Neural progenitor cell (in vitro differentiated cells): ENCODE measurements at places on chromosomes 5 and 9. TPM values are rescaled to one million over a fixed set of nuclear protein-coding genes. Genes with fewer than 3 reads are reported as not detected.

DNA sequence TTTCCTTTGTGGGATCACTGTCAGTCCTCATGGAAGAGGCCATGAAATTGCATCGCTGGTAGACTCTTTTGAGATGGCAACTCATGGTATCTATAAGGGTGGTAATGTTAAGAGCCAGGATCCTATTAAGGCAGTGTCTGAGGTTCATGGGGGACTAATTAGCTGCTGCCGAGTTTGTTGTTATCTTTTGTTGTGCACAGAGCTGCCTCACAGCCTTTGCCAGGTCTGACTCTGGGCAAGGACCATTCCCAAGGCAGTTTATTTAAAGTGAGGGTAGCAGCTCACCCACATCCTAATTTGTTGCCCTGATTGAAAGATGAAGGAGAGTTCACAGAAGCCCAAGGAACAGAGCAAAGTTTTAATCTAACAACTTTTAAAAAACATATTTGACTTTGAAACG lies 7.9 kb downstream of the SMARCA2 start:
- H3K36me3 ChIP-seq, result no peaks in the 10 kb centered on the region
- peak; percentile 17 for DNase-seq
- peaks cover 46% of the 10 kb centered on the region for H3K27me3 ChIP-seq
- H3K27ac ChIP-seq, result no peak overlapping the region
- H3K4me3 ChIP-seq, result no peak overlapping the region

The GPR150 gene
- total RNA-seq, result 0.12 TPM in 1 of 2 replicates, not detected in the other

- DNase-seq, result no peak
- no peak overlapping the region for H3K4me3 ChIP-seq
- H3K27ac ChIP-seq, result no peak overlapping the region
- peaks cover 10% of the 10 kb centered on the region for H3K4me1 ChIP-seq
These were observed 57.2 kb downstream of the MTMR12 start for GRCh38 chr5:32255540-32255900.

DNA sequence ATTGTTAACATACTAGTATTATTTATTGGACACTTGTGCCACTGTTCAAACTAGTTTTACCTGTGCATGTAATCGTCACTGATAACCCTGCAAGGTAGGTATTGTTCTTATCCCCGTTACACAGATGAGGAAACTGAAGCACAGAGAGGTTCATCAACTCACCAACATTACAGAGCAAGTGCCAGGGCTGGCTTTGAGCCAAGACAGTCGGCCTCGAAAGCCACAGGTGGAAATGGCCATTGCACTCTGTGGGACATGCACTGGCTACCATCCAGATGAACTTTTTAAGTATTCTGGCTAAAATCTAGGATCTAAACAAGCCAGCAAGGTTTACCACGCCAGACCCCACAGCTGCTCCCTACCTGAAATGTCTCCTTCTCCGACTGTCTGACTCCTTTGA lies 57.9 kb downstream of the TEX10 start:
- H3K4me3 ChIP-seq, result no peak overlapping the region
- no peak for DNase-seq
- no peaks in the 10 kb centered on the region for H3K27me3 ChIP-seq
- peaks cover 11% of the 10 kb centered on the region for H3K36me3 ChIP-seq
- no peak overlapping the region for H3K27ac ChIP-seq

The CBY3 gene
- total RNA-seq, result not detected in 2 replicates

DNA sequence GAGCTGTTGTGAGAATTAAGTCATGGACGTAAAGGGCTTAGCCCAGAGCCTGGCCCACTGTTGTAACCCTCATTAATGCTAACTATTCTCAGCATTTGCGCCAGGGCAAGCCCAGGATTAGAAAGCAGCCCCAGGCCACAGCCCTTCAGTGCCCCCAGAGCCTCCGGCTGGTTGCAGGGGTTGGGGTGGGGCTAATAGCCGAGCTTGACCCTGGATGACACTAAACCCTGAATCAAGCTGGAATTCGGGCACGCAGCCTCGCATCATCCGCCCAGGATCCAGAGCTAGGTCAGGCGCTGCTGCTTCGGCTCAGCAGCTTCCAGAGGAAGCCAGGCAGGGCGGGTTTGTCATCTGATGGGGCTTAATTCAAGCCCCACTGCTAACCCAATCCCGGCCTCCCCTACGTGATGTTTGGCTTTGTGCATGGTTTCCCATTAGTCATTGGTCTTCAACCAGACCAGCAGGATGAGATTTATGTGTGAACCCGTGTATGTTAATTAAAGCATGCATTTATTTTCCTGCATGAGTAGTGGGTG lies 1.2 kb upstream of the MEGF9 start:
- peak overlapping the region; percentile 71 for H3K4me3 ChIP-seq
- peaks cover 23% of the 10 kb centered on the region for H3K4me1 ChIP-seq
- H3K27me3 ChIP-seq, result peaks cover 17% of the 10 kb centered on the region

The NIPSNAP3A gene
- total RNA-seq, result 31.9 and 55.3 TPM in 2 replicates

The SLC9A3 gene
- total RNA-seq, result 1.4 and 3.6 TPM in 2 replicates

DNA sequence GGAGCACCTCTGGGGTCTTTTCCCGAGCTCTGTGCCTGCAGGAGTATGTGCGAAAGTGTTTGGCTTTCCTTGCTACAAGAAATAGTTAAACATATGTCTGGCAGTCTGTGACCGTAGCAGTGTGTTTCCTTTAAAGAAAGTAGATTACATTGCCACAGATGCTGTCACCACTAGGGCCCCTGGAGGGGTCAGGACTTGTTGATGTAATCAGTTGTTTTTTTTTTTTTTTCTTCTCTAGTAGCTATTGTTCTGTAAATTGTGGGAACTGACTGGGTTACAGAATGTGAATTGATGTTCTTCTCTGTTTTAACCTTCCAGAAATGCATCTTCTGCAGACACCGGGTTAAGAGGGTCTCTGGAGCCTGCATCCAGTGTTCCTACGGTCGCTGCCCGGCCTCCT lies 345.6 kb downstream of the KDM4C start:
- no peak overlapping the region for H3K4me3 ChIP-seq
- peaks cover 6% of the 10 kb centered on the region for H3K4me1 ChIP-seq
- no peak overlapping the region for H3K27ac ChIP-seq
- H3K36me3 ChIP-seq, result no peaks in the 10 kb centered on the region
- DNase-seq, result peak; percentile 18
